ENCODE measurements at places on chromosomes 12 and 14.
A peak's percentile ranks its signal among the peaks of the same experiment; 100 is the strongest.

DNA sequence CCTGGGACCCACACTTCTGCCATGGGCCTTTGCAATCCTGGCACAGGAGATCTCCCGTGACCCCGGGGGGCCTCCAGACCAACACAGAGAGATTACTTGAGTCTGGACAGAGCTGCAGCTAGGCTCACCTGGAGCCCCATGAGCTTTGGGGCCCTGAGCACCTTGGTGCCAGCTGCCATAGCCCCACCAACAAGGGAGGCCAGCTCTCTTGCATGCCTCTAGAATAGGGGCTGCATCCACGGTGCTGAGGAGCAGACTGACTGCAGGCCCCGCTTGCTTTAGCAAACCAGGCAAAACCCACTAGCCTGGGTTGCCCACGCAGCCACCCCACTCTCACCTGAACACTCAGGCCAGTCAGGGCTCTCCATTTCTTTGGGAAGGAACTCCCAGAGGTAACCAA is 3.7 kb upstream of the OR4N2 start:
- no peak for DNase-seq

GRCh38 chr12:50527359-50527726 is 22.6 kb downstream of the DIP2B start:
- no peak for DNase-seq

DNA sequence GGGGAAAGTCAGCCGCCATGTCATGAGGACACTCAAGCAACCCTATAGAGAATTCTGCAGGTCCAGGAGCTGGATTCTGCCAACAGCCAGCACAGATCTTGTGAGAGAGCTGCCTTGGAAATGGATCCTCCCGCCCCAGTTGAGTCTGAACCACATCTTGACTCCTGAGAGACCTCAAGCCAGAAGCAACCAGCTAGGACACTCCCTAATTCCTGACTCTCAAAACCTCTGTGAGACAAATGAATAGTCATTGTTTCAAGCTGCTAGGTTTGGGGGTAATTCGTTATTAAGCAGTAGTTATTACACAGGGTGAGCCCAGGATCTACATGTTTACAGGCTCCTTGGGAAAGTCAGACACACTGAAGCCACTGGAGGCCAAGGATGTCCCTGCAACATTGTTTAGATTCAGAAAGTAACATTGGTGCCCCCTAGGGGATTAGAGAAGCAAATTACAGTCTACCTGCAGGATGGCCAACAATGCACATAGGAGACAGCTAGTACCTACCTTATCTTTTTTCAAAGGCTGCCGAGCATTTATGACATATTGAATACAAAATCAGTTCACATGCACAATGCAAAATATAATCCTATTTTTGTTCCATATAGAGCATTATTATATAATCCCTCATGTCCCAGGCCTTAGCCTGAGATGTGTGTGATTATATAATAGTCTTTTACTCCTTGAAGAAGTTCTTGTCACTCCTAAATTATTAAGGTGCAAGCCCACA is 57.9 kb upstream of the FICD start:
- no peak for DNase-seq

GRCh38 chr12:104641862-104642261 is 185.1 kb downstream of the CHST11 start:
- DNase-seq, result no peak

GRCh38 chr12:131223791-131224225 is 270.1 kb downstream of the ADGRD1 start:
- no peak for DNase-seq

- DNase-seq, result no peak
Measured at GRCh38 chr14:94594441-94594840, 13.2 kb downstream of the SERPINA5 start.

- no peak for DNase-seq
Measured at GRCh38 chr12:39647383-39647782, 27.8 kb upstream of the ABCD2 start.

- DNase-seq, result no peak
Measured at GRCh38 chr12:15701631-15702156, 87.5 kb downstream of the EPS8 start.

DNA sequence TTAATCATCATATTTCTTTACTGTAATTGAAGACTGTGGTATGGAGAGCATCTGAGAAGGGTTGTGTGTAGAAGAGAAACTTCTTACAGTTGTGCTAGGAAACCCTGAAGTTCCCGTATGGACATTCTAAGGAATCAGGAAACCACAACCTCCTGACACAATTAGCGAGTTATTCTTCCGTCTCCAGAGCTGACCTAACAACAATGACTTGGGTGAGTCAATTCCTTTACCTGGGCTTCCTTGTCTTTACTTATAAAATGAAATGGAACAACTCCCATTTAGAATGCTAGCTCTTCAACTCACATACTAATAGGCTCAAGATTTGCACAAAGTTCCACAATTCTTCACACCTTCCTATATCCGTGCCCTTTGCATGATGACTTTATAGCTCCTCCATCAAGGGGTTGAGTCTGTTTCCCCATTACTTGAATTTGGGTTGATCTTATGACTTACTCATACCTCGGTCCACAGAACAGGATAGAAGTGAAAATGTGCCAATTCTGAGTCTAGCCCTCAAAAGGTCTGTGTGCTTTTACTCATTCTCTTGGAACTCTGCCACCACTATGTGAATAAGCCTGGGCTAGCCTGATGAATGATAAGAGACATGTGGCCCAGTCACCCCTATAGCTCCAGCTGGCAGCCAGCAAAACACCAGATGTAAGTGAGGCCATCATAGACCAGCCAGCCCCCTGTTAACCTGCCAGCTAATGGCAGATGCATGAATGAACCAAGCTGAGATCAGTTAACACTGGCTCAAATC is 459.4 kb downstream of the ETNK1 start:
- DNase-seq, result no peak

DNA sequence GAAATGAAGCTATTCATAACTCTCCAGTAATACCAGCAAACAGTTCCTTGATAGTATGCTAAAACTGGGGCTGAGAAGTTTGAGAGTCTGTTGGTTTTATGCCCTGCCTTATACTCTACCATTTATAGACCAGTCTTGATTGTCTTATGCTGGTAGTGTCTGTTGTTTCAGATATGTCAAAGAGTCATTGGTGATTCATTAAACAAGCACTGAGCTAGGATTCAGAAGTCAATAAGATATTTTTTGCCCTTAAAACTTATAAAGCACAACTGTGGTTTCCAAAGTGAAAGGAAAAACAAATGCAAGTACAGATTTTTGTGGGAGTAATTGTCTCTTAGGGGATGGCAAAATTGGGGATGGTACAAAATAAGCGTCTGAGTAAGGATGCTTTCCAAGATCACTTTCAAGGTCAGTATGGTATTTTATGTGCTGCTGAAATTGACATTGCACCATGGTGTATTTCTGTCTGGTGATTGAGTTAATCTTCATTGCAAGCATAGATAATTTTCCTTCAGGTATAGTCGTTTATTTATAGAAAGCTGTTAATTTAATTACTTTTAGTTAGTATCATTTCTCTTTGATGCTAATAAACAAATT is 289.5 kb upstream of the E2F7 start:
- no peak for DNase-seq

GRCh38 chr14:100237735-100238418 is 1.1 kb upstream of the YY1 start:
- peak; percentile 32 for DNase-seq

- no peak for DNase-seq
Measured at GRCh38 chr12:29725587-29726320, 58.0 kb downstream of the TMTC1 start.

GRCh38 chr14:95394297-95395097 is 74.8 kb upstream of the CLMN start:
- no peak for DNase-seq

DNA sequence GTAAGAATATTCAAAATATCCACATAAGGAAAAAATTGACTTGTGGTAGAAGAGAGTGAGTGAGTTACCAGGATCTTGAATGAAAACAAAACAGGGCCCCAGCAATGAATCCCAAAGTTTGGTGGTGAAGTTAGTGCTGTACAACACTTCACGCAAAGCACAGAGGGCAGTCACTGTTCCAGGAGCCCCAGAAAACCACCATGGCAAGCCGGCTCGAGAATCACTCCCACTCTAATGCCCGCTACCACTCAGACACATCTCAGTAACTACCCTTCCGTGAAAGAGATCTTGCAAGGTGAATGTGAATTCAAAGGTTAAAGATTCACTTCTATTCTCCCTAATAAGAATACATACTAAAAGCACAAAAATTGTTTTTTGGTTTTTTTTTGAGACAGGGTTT is 30.1 kb downstream of the CLIP1 start:
- no peak for DNase-seq

DNA sequence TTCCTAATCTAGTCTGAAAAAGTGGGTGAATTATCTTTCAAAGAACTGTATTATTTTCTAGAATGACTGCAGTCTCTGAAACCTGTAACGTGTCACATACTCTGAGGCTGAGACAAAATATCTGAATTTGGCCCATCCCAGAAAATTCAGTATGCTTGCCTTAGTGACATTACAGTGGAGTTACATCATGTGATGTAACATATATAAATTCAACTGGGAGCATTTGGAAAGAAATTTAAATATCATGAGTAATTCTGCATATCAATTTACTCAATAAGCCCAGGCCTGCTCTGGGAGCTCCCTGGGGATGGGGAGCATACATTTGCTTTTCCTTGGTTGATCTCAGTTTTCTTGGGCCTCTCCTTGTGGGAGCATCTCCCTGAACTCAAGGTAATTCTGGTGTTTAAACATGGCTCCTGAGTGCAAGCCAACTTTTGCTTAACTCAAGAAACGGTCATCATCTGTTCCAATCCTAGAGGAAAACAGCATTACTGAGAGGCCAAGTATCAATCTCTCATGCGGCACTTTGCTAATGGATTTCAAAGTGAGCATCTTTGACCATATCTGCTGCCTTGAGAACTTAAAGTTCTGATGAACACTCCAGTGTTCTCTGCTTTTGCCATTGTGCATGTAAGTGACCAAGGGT is 54.4 kb downstream of the AKAP6 start:
- no peak for DNase-seq

DNA sequence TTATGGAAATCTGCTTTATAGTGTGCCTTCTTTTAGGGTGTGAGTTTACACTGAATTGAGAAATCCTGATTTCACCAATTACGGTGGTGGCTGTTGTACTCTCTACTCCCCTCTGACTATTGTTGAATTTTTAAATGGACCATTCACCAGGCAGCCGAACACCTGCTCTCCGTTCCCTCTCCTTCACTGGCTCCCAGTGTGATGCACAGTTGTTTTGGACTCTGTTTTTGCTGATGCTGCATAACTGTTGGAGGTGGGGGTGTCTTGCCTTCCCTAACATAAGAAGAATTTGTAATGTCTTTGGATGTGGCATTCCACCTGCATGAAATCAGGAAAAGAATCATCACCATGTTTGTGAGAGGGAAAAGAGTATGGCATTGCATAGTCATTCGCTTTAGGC is 341.2 kb downstream of the SNAPC1 start:
- no peak for DNase-seq

GRCh38 chr14:89267163-89267562 is 149.9 kb downstream of the FOXN3 start:
- no peak for DNase-seq

DNA sequence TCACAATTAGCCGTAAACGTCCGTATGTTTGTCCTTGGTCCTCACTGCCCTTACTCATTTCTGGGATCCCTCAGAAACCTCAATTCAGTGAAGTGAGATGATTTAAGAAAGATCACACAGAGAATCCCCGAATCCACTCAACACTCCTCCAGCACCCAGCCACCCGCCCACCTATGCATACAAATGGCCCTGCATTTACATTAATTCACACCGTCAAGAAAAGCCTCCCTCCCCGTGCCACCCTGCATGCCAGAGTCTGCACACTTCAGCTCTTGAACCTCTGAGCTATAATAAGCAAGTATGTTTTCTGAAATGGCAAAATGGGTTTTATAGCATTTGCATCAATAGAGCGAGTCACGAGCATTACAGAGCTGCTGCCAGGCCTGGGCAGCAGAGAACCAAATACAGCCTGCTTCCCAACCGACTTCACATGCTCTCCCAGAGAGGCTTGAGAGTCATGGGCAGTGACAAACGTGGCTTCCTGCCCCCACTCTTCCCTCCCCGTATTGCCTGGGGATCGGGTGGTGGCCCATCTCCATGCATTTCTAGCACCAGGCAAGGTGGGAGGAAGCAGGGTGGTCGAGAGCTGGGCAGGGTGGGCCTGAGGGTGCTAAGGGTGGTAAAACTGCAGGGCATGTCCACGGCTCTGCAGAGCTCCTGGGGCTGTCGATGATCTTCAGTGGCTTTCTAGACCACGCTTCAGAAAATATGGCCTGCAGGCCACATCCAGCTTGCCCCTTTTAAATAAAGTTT is 177.6 kb downstream of the RIMBP2 start:
- DNase-seq, result no peak

GRCh38 chr14:69811868-69812252 is 14.8 kb upstream of the SLC10A1 start:
- DNase-seq, result no peak

GRCh38 chr14:68215629-68216028 is 396.1 kb downstream of the RAD51B start:
- DNase-seq, result no peak

- DNase-seq, result no peak
Measured at GRCh38 chr12:109513051-109513450, 35.6 kb downstream of the UBE3B start.

DNA sequence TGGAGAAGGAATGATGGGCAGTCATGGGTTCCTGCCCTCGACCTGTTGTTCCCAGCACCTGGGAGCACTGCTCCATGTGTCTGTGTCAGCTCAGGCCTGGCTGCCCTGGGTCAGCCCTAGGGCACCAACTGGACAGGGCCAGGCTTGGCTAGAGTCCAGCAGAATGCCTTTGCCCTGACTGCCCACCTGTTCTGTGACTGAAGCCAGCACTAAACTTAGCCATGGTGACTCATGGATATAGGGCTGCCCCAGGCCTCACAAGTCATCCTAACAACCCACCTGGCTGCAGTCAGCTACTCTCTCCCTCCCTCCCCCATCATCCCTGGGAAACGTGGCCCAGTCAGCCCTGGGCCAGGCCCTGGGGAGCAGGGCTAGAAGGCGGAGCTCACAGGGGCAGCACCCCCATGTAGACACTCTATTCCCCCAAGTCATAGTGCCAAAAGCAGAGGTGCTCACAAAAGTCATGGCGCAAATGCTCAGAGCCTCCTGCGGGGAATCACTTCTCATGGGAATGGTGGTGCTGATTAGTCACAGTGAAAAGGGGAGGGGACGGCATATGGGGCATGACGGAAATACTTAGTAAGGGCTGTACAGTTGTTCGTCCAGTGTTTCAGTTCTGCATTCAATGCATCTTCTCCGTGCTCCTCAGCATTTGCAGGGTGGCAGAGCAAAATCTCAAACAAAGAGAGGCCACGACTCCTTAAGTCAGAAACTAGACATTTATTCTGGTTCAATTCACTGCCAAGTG is 52.0 kb upstream of the NTF3 start:
- DNase-seq, result no peak

DNA sequence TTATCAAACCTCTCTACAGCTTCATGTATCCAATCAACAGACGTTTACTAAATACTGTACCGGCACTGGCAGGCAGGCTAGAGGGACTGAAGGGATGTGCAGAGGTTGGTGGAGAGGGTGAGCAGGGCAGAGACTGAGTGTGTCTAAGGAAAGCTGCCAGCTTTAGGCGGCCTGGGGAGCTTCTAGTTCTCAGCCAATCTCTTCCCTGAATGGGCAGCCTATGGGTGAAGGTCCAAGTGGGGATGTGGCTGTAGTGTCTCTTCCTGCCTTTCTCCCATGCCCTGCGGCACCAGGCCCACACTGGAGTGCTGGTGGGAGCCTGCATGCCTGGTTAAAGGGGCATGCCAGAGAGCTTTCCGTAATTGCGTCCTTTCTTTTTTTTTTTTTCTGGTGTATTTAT is 239.8 kb downstream of the CACNA1C start:
- DNase-seq, result no peak

GRCh38 chr14:62102349-62102725 is 340.1 kb downstream of the SNAPC1 start:
- no peak for DNase-seq

All from stimulated activated CD8-positive, alpha-beta memory T cell treated with anti-CD3 and anti-CD28 coated beads, Interleukin-4, amount 100 ng/mL, for 1 hour (primary cell).